ENCODE measurements at places on chromosomes 2 and 18.

DNA sequence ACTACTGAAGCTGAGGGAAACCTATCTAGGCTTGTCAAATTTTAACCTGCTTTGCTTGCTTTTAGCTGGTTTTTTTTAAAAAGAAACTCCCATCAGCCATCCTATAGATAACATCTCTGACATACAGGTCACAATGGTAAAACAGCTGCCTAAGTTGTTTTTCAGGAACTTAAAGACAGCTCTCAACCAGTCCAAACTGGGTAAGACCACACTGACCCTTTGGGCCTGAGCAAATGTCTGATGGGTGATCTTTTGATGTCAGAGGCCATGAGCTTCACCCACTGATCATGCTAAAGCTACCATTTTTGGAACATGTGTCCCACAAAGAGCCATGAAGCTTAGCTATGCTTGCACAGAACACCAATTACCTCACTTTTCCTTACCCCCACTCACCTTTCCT lies 50.0 kb upstream of the TANC1 start:
- DNase-seq = no peak

- no peak for DNase-seq
These were observed 55.4 kb upstream of the RMP24 start for GRCh38 chr18:35917043-35917442.

- no peak for DNase-seq
These were observed 31.9 kb upstream of the REG3G start for GRCh38 chr2:78993518-78994148.

- no peak for DNase-seq
These were observed 42.2 kb upstream of the CD28 start for GRCh38 chr2:203664029-203664755.

GRCh38 chr2:96118698-96119388 lies 2.5 kb upstream of the ADRA2B start:
- no peak for DNase-seq

DNA sequence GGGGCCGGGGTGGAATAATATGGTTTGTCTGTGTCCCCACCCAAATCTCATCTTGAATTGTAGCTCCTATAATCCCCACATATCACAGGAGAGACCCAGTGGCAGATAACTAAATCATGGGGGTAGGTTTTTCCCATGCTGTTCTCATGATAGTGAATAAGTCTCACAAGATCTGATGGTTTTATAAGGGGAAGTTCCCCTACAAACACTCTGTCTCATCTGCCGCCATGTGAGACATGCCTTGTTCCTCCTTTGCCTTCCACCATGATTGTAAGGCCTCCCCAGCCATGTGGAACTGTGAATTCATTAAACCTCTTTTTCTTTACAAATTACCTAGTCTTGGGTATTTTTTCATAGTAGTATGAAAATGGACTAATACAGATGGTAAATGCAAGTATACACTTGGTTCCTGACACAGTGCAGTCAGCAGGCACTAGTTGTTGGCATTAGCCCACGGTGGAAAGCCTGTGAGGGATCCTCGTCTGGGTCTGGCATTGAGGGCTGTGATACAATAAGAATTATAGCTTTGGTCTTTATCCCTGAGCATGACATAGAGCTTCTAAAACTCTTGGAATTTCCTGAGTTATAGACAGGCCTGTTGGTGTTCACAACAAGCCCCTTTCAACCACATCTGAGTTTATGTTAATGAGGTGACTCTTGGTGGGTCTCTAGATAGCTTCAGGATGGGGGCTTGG lies 135.8 kb downstream of the CABLES1 start:
- DNase-seq = no peak

DNA sequence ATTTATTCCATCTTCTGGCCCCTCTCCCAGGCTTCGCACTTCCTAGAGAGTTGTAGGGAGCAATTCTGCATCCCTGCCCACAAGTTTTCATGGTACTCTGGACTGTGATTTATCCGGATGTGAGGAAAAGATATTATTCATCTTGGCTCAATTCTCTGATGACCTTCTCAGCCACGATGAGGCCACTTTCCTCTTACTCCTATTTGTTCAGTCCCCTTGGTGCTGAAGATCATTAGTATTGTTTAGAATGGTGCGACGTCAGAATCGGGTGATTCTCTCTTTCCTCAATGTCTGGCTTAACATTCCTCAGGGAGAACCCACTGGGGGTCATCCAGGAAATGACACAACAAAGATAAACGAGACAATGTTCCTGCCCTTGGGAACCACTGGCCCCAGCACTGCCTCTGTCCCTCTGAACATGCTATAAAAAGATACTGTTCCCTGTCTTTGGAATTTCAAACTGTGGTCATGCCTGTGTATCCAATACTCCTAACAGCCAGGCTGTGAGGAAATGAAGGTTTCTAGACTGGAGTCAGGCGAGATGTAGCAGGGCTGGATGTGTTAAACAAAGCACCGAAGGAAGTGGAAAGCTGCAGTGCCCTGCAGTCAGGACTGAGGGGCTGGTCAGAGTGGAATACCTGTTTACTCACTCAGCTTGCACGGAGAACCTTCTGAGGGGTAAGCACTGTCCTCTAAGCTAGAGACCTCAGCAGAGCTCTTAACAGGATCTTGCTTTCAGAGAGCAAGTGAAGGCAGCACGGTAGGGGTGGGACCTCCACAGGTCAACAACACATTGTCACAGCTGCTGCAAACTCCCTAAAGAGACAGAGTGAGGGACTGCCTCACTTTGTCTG lies 12.9 kb upstream of the GLI2 start:
- DNase-seq = no peak

DNA sequence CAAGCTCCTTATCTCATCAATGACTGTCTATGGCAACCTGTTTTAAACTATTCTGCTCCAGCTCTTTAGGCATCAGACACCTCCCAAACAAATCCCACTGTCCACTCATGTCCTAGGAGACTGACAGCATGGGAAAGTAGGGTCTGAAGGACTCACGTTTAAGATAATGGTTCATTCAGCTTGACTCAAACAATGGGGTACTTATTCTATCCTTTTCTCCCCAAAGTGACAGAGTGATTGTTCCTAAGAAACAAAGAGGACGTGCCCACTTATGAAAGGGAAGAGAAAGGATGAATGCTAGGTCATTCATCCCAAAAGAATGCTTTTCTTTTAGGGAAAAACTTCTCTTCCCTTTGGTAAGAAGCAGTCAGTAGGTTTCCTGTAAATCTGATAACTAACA lies 41.9 kb downstream of the ALK start:
- no peak for DNase-seq

- DNase-seq = no peak
These were observed 109.0 kb upstream of the ALK start for GRCh38 chr2:30030361-30030760.

- DNase-seq = no peak
These were observed 278.8 kb upstream of the CELF4 start for GRCh38 chr18:37844209-37844970.

- DNase-seq = no peak
These were observed 767.4 kb downstream of the MBD2 start for GRCh38 chr18:53457068-53457467.

DNA sequence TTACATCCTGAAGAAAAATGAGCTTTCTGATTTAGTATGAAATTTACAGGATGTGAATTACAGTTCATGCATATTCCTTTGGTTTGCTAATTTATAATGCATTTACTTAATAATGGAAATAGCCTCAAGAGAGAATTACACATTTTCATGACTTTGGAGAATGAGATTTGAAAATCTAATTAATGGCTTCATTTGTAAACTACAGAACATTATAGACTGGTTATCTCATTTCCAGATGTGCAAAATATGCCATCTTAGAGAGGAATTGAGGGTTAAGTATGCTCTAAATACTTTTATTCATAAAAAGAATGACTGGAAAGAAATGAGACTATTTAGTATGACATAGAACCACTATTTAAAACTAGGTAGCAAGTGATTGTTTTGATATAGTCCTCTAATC lies 94.2 kb upstream of the DNAJC10 start:
- no peak for DNase-seq

DNA sequence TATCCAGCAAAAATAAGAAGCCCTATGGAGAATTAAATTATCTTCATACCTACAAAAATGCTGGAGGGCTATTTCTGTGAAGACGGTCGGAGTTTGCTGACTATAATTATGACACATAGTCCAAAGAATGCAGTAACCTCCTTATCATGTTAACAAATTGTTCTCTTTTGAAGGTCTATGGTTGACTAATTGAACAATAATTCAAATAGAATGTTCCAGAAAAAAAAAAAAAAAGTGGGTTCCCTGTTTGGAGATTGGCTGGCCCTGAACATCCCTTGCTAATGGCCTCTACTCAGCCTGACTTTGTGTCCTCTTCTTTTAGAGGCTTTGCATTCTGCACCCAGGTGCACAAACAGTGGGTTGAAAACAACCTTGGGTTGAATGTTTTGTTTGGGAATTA lies 82.8 kb upstream of the CCBE1 start:
- no peak for DNase-seq

- no peak for DNase-seq
These were observed 71.0 kb upstream of the CYP1B1 start for GRCh38 chr2:38146907-38147307.

DNA sequence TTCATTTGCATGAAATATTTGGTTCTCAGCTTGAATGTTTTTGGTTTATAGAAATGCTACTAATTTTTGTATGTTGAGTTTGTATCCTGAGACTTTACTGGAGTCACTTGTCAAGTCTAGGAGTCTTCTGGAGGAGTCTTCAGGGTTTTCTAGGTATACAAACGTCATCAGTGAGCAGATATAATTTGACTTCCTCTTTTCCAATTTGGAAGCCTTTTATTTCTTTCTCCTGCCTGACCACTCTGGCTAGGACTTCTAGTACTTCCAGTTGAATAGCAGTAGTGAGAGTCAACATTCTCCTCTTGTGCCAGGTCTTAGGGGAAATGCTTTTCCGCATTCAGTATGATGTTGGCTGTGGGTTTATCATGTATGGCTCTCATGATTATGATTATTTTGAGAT lies 55.4 kb upstream of the THUMPD2 start:
- DNase-seq = no peak

DNA sequence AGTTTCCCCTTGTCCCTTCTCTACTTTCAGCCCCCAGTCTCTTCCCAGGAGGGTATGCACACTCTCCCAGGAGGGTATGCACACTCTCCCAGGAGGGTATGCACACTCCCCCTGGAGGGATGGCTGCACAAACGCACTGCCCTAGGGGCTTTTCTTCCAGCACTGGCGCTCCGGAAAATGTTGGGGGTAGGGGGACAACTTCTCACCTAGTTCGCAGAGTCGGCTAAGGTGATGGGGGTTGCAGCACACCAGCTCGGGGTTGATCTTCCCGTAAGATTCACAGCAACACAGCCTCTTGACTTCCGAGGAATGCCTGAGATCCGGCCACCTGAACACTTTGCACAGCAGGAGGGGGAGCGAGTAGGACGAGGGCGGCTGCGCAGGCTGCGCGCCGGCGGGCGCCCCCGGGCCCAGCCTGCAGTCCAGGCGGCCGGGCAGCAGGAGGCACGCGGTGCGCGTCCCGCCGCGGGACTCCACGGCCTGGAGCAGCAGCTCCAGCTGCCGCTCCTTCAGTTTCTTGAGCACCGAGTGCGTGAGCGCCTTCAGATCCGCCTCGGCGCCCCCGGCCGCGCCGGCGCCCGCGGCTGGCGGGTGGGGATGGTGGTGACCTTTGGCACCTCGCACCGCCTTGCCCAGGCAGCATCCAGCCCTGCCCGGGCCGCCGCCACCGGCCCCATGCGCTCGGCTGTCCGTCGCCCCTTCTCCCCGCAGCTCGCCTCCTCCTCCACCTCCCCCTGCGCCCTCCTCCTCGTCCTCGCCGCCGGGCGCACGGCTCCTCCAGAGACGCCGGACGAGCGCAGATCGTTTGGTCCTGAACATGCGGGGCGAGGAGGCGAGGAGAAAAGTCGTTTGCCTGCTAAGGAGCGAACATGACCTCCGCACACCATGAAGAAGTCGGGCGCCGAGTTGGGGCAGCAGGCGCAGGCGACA lies 894 bp downstream of the SMAD7 start:
- DNase-seq = no peak

- DNase-seq = no peak
These were observed 1028.4 kb upstream of the PIK3C3 start for GRCh38 chr18:40926679-40927078.

GRCh38 chr2:20438334-20439192 lies 8.3 kb upstream of the RHOB start:
- no peak for DNase-seq
